RKO (cell line): ENCODE measurements at places on chromosomes 3 and 15.
A peak's percentile ranks its signal among the peaks of the same experiment; 100 is the strongest.

DNA sequence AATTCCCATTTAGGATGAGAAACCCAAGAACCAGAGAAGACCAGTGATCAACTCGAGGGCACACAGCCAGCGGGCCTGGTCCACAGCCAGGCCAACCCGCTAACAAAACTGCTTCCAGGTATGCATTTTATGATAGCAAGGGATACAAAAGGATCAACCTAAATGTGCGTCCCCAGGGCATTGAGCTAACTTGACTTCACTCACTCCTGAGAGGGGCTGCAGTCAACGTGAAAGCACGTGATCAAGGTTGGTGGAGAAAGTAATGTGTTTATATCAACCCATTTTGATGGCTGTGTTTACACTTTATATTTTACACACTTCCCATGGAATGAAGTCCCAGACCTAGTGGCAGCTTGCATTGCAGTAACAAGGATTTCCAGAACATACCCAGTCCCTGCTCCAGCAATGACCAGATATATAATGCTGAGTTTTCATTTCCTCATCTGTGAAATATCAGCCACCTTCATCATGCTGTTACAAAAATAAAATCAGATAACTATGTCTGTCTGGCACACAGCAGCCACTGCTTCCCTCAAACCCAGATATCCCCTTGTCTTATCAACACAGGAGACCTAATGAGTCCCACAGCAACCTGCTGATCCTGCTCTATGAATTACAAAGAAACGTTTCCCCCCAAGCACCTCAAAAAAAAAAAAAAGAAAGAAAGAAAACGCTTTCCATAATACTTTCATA lies 2.0 kb downstream of the KLHL6 start:
- no peak for DNase-seq

DNA sequence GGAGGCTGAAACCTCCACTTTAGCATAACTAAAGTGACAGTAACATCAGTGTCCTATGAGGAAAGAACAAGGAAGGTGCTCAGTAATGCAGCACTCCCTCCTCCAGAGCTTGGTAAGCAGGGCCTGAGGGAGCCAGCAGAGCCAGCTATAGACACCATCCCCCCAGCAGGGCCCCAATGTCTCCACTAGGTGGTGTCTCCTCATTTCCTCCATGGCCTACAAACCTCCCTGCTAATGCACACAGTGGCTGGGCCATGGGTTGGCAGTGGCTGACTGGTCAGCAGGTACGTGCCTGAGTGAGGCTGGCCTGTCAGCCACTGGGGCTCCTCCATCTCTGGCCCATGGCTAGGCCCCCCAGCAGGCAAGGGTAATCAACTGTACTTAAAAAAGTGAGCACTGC lies 13.6 kb downstream of the MRPS25 start:
- peak; percentile 65 for DNase-seq

DNA sequence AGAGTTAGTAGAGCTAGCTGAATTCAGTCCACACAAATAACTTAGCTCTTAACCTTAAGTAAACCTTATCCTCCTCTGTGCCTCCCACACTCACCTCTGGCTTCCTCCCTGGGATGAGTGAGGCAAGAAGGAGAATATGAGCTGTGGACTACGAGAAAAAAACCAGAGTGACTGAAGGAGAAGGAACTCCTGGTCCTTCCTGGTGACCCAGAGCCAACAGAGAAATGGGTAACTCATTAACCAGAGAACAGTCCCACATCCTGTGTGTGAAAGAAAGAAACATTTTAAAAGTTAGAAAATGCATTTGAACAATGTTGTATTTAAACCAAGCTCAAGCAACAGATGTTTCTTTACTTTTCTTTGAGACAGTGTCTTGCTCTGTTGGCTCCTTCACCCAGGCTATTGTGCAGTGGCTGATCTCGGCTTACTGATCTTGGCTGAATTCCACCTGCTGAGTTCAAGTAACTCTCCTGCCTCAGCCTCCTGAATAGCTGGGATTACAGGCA lies 27.5 kb upstream of the FAM81A start:
- no peak for DNase-seq

DNA sequence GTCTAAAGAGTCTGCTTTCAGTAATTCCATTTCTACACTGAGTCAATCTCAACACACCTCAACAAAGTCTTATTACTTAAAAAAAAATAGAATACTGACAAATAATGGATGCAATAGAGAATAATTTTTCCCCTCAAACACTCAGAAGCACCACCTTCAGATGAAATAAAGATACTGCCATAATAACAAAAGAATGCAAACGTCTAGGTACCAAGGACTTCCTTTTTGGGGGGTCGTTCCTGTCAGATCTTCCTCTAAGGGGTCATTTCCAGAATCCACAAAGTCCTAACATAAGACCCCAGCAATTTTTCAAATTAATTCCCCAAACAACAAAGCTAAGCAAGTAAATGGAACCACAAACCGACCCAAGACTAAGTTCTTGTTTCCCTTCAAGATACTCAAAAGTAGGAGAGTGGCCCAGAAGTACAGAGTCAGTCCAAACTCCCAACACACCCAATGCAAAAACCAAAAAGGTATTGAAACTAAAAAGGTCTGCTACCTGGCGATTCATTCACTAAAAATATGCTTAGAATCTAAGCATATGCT lies 1.3 kb downstream of the RYK start:
- peak; percentile 19 for DNase-seq

DNA sequence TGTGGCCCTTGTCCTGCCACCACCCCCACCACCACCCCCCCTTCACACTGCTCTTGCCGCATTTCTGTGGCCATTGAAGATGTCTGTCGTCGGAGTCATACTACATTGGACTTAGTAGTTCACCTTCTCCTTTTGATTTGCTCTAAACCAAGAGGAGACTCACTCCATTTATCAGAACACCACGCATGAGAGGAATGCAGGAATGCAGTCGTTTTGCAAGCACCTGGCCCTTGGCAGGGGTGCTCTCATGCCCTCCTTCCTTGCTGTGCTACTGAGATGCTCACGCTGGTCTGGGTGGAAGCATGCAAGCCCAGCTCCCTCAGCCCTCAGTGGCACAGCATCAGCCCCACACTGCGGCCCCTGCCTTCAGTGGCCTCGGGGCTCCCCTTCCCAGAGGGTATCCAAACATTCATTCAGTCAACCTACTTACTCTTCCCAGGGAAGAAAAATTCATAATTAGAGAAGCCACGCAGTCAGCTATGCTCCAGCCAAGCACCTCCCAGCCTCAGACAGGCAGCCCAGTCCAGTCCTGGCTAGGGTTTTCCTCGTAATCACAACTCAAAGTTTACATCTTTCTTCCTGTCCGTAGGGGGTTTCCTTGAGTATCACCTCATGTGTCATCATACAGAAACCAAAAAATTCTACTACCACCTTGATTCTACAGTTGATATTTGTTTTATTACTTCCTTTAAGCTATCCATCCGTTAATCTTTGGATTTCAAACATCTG lies 520.0 kb downstream of the GABRG3 start:
- no peak for DNase-seq

GRCh38 chr3:39750712-39751111 lies 58.7 kb upstream of the MYRIP start:
- DNase-seq, result no peak

- no peak for DNase-seq
These were observed 188.9 kb upstream of the ATP10A start for GRCh38 chr15:26051761-26052675.

GRCh38 chr3:167861649-167862048 lies 126.1 kb downstream of the SERPINI1 start:
- DNase-seq, result no peak

DNA sequence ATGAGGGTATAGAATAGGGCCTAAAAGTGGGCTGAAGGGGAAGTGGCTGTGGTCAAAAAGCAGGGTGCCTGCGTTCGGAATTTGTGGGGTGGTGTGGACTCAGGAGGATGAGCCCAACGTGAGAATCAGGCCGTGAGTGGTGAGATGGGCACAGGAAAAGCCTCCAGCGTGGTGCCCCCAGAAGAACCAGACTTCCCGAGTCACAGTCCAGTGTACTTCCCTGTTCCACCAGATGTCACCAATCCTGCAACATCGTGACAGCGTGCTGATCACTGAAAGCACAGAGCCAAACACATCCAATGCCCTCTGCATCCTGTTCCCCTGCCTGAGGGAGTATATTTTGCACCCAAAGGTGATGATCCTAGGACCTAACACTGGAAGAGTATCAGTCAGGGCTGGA lies 20.8 kb upstream of the ACAN start:
- DNase-seq, result no peak

- no peak for DNase-seq
These were observed 200.5 kb downstream of the STT3B start for GRCh38 chr3:31733234-31733667.

GRCh38 chr3:11558002-11558401 lies 85.7 kb downstream of the VGLL4 start:
- peak; percentile 37 for DNase-seq

DNA sequence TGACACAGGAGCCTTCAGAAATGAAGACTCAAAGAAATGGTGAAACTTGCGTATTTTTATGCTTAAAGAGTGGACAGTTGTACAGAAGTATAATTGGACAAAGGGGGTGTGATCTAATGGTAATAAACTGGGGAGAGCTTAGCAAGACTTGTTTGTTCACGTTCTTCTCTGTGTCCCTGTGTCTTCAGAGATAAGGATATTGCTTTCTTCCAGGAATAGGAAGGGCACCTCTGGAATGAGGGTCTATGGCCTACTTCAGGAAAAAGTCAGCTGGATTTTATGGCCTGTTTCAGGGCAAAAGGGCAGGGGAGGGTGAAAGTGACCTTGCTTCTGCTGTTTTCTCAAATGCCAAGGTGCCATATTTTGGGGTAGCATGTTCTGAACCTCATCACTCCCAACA lies 4.5 kb upstream of the TOPAZ1 start:
- DNase-seq, result no peak

DNA sequence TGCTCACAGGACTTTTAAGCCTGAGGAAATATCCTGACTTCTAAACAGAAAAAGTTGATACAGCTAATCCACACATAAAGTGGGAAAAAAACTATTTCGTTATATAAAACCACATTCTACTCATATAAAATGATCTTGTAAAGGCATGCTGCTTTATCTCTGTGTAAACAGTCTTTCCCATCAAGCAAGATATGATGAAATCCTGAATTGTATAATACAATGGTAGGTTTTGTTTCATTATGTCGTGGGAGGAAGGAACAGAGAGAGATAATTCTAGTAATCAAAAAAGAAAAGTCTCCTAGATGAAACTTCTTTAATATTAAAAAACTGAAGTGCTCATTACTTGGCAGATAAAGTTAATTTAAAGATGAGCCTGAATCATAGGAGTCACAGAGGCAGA lies 92.6 kb upstream of the SNTN start:
- DNase-seq, result no peak

- DNase-seq, result no peak
These were observed 322.8 kb downstream of the ZNF621 start for GRCh38 chr3:40847551-40847992.

DNA sequence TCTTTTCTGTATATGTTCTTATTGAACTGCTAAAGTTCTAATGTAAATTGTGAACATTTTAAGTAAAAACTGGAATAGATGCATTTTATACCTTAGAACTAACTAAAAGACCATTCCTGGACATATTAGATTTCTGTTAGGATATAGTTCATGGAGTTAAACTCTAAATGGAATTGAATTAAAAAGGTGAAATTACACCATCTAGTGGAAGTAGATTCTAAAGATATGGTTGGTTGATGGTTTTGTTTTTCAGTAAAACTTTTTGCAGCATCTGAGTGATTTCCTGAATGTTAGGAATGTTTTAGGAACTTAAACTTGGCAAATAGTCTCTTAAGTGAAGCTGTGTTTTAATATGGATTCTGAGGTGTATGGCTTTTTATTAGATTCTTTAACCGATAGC lies 96.8 kb downstream of the SLMAP start:
- peak; percentile 40 for DNase-seq

DNA sequence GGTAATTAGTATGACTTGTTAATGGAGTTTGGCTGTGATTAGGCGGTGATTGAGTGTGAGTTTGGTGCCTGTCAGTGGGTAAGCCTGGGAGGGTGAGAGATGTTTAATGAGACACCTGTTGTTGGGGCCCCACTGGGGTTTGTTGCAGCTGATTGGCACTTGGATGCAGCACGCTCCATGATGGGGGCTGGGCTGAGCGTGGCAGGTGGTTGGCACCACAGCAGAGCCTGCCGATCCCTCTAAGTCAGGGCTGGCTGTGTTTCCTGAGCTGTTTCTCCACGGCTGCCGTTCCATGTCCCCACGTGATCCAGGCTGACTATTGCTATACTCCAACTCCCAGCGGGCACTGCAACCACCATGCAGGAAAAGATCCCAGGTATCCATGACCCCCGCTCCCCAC lies 93.5 kb upstream of the ARRDC4 start:
- no peak for DNase-seq

GRCh38 chr3:169432708-169433432 lies 230.6 kb downstream of the MECOM start:
- no peak for DNase-seq

DNA sequence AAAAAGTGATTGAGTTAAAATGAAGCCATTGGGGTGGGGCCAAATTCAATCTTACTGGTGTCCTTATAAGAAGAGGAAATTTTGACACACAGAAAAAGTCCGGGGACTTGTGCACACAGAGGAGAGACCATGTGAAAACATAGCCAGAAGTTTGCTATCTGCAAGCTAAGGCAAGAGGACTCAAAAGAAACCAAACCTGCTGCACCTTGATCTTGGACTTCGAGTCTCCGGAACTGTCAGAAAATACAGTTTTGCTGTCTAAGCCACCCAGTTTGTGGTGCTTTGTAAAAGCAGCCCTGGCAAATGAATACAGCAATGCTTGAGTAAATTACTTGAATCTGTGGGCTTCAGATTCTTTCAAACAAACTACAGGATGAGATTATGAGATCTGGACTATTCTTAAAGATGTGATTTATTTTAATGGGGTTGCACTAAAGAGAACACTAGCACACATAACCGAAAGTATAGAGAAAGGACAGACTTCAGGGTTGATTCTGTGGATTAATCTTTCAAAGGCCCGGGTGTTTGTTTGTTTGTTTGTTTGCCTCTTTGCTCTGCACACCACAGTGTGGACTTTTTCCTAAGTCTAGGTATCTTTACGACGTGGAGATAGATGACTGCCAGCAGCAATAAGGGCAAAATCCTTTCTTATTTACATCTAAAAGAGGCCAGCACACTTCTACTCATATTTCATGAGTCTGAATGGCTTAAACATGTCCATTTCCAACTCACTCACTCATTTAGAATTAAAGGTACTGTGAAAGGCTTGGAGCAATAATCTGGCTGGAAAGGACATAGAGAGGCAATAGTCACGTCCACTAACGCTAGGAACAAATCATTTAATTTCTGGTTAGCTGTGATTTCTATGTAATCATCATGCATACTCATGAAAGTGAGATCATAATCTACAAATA lies 53.9 kb upstream of the SSR3 start:
- DNase-seq, result no peak

DNA sequence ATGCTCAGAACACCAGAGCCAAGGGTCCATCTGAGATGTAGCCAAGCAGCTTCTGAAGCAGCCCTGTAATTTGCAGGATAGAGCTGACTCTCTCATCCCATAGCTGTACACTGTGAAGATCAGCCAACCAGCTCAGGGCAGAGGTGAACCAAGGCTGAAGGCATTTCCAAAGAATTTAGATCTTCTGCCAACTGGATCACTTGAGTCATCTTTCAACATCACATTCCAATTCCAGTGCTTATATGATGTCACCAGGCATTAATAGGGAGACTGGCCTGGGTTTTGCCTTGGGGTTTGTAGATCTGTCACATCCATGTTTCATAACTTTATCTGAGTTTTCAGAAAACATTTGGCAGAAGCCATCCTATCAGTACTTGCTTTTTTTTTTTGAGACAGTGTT lies 98.2 kb downstream of the NR2F2 start:
- peak; percentile 64 for DNase-seq
